Activated T-cell treated with anti-CD3 and anti-CD28 coated beads for 24 hours (primary cell): ENCODE measurements at places on chromosomes 6 and 20.

- no peak for DNase-seq
Observed at GRCh38 chr6:44474643-44475042, 87.1 kb downstream of the CDC5L start.

DNA sequence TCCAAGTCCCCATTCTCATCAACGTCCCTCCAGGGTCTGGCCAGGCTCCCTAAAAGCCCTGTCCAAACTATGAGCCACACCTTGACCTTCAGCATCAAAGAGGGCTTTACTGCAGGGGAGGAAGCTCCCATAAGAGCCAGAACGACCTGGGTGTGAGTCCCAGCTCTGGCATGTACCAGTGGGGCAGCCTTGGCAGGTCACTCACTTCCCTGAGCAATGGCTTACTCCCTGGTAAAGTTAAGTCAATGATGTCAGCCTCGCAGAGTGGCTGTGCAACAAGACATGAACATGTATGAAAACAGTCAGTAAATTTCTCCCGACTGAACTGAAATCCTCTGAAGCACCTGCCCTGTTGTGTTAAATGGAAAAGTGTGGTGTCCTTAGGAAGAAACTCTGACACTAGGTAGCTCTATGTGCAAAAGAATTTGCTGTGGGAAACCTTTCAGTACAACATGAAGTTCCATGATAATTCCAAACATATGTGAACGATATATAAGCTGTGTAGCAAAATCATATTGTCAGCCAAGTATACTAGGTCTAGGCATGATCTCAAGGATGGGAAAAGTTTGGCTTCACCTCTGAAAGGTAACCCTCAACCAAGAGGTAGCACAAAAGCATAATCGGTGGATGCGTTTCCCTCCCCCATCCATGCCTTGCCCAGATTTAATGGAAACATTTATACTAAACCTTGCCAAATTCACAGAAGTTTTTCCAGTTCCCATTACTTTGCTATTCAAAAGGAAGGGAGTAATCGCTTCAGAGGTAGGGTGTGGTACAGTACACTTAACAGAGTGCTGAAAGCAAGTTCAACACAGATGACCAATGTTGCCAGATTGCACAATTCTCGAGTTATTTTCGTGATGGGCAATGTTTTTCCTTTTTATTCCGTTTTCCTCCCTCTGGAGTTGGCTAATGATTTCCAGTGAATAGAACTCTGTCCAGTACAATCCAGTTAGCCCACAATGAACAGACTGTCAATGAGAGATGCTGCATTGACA, 49.0 kb upstream of the RANBP9 start:
- DNase-seq, result no peak

DNA sequence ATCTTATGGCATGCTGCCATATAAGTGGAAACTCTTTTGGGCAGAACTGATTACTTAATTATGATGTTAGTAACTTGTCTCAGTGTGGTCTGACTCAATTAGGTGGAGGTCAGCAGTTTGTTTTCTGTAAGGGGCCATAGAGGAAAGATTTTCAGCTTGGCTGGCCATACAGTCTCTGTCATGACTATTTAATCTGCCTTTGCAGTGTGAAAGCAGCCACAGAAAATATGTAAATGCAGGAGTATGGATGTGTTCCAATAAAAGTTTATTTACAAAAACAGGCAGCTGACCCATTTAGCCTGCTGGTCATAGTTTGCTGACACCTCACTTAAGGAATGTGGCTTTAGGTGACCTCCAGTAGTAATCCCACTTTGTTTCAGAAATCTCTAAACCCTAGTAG, 700.7 kb downstream of the EPM2A start:
- DNase-seq, result no peak

DNA sequence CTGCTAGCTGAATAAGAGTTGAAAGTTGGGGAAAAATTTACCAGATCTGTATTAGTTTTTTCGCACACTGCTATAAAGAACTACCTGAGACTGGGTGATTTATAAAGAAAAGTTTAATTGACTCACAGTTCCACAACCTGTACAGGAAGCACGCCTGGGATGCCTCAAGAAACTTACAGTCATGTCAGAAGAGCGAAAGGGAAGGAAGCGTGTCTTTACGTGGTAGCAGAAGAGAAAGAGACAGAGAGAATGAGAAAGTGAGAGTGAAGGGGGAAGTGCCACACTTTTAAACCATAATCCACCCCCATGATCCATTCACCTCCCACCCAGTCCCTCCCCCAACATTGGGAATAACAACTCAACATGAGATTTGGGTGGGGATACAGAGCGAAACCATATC, 79.6 kb downstream of the KHDC1L start:
- DNase-seq, result no peak

DNA sequence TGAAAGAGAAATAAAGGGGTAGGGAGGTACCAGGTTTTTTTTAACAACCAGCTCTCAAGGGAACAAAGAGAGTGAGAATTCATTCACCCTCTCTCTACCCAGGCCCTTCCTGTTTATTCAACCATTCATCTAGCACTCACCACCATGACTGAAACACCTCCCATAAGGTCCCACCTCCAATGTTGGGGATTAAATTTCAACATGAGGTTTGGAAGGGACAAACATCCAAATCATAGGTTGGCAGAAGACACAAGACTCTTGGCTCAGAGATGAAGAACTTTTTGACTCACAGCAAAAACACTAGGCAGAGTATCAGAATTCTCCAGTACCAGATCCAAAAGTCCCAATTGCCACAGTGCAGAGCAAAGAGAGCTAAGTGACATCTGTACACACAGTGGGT, 186.3 kb downstream of the EDN1 start:
- DNase-seq, result no peak

- DNase-seq, result no peak
Observed at GRCh38 chr6:163193326-163193725, 221.2 kb upstream of the QKI start.

GRCh38 chr20:54470697-54471096, 4.7 kb upstream of the DOK5 start:
- DNase-seq, result no peak

DNA sequence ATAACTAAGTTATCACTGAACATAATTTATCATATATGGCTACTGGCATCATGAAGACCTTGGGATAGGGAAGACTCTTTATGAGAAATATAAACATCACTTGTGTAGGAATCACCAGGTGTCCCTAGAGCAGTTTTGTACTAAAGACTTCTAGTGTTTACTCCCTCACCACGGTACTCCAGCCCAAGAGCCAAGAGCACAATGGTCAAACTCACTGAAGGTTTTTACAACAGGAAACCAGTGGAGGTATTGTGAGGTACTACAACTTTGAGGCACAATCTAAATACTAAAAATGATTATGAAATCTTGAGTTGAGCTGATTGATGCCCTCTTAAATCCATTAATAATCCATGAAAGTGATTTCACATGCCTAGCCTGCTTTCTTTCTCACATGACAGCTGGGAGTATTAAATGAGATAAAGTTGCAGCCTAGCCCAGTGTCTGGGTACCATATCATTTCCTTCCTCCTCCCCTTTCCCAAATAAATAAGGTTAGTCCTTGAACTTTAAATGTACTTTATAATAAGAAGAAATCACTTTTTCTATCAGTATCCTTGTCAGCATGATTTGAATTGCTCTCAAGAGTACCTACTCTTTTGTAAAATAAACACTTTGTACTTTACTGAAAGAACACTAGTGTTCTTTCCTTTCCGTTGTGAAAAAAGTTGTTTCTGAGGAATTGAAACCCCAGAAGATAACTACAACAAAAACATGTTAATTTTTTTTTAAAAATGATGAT, 26.5 kb downstream of the GLO1 start:
- no peak for DNase-seq

- no peak for DNase-seq
Observed at GRCh38 chr6:28814032-28814976, 109.5 kb downstream of the TRIM27 start.

DNA sequence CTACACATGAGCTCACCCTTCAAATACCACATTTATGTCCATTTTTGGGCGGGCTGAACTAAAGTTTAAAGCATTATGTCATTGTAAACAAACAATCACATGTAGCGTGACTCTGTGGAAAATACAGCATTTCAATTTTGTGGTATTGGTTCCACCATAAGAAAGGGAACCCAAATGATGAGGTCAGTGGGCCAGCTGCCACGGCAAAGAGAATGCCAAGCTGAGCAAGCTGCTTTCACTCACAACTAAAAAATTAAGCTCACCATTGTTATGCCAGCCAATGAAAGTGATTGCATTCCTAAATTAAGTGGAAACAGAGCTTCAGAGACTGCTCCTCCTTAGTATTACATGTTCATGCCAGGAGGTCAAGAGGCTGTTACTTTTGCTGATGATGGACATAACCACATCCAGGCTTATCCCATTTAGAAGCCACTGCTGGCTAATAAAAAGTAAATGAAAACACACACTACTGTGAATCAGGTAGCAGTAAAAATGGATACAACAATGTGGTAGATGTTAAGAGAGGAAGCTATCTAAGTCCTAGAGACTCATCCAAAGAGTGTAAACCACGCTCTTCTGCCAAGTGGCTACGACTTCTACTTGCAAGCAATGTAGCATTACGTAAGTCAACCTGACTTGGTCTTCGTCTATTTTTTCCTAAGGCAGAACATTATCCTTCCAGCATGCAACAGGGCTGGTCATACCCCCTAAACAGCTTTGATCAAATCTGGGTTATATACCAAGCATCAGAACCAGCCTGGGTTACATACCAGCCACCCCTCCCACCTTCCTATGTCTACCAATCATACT, 164.8 kb downstream of the BACH2 start:
- DNase-seq, result no peak

GRCh38 chr6:66825539-66825938, 1118.5 kb upstream of the EYS start:
- no peak for DNase-seq

GRCh38 chr20:25053255-25054031, 4.5 kb downstream of the ACSS1 start:
- no peak for DNase-seq

DNA sequence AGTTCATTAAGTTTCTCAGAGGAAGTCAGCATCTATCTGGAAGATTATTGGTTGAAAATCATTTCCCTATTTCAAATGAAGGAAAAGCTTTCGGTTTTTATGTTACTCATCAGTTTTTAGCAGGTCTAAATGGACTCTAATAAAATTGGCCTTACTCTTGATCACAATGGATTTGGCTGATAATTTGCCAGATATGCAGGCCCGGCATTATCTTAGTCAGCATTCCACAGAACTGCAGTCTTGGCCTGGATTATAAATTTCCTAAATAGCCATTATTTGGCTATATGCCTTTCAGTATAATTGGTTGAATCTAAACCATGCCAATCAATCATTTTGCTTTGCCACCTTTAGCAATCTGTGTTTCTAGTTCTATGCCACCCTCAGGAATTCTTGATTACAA, 91.7 kb upstream of the KCNQ5 start:
- DNase-seq, result no peak

- no peak for DNase-seq
Observed at GRCh38 chr6:62640749-62641148, 354.7 kb upstream of the KHDRBS2 start.

GRCh38 chr6:121691126-121691551, 255.7 kb downstream of the GJA1 start:
- no peak for DNase-seq

GRCh38 chr20:53224851-53225250, 252.7 kb downstream of the TSHZ2 start:
- no peak for DNase-seq

GRCh38 chr20:48613926-48614325, 213.9 kb downstream of the PREX1 start:
- DNase-seq, result no peak

DNA sequence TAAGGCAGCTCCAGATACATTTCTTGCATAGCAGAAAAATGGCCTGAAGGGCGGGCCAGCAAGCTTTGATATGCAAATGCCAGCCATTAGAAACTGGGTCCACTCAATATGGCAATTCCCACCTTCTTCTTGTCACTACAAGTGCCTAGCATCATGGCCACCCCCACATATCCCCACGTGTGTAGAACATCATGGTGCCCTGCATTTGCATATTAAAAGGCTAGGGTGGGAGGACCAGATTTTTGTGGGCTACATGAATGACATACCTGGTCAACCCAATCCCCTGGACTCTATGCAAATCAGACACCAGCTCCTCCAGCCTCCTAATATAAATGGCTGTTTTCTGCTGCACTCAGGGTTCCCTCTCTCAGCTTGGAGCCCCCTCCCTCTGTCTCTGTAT, 31.7 kb downstream of the PLN start:
- no peak for DNase-seq

DNA sequence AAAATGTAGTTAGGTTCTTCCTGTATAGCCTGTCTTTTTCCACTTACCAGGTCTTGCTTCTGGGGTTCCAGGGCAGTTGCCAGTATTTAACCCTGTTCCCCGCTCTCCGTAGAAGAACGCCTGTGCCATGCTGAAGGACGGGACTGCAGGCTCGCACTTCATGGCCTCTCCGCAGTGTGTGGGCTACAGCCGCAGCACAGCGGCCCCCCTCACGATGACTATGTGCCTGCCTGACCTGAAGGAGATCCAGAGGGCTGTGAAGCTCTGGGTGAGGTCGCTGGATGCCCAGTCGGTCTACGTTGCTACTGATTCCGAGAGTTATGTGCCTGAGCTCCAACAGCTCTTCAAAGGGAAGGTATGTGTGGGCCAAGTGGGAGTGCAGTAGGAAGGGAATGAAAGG, 23.0 kb downstream of the POFUT1 start:
- DNase-seq, result no peak

- no peak for DNase-seq
Observed at GRCh38 chr6:97097068-97098047, 172.8 kb downstream of the KLHL32 start.

- DNase-seq, result no peak
Observed at GRCh38 chr20:17841751-17842215, 126.8 kb downstream of the SNX5 start.

DNA sequence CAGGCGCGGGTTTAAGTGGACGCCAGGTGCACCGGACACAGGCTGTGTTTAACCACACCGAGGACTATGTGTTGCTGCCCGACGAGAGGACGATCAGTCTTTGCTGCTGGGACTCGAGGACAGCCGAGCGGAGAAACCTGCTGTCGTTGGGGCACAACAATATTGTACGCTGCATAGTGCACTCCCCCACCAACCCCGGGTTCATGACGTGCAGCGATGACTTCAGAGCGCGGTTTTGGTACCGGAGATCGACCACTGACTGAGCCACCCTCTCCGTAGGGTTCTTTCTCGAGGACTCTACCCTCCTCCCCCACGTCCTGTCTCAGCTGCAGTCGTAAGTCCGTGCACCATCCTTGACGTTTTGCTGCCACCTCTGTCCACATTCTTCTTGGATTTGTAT, 8.6 kb upstream of the CASS4 start:
- DNase-seq, result no peak

- no peak for DNase-seq
Observed at GRCh38 chr20:24662322-24662721, 192.9 kb downstream of the SYNDIG1 start.

DNA sequence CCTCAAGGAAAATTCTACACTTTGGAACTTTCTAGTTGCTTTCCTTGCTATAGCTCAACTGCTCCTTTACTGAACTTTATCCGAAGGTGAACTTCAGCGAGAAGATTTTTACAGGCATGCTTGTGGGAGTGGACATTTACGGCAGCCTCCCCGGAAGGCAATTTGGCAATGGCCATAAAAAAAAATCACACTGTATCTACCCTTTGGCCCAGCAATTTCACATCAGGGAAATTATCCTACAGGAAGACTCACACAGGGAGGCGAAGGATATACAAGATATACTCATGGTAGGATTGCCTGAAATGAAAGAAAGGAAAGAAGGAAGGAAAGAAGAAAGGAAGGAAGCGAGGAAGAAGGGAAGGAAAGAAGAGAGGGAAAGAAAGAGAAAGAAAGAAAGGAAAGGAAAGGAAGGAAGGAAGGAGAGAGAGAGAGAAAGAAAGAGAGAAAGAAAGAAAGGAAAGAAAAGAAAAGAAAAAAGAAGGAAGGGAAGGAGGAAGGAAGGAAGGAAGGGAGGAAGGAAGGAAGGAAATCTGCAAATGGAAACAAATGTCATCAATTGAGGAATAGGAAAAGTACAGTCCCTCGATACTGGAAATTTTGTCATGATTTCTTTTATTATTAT, 25.7 kb downstream of the OVOL2 start:
- DNase-seq, result no peak
